ENCODE measurements at places on chromosomes 7 and 10.

DNA sequence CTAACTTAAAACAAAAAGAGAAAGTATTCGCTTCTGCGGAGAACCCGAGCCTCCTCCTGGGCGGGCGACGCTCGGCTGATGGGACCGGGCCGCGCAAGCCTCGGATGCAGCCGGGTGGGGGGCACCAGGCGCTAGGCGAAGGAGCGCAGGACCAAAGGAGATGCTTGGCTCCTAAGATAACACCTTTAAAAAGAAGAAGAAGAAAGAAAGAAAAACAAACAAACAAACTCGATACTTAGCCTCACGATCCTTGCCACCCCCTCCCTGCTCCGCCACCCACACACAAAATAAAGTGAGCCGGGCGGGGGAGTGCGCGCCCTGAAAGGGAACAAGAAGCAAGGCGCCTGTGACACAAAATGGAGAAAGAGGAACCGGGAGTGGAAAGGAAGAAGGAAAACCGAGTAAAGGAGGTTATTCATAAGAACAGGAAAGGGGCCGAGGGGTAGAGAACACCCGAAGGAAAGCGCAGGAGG is 34.0 kb upstream of the EBLN1 start:
- DNase-seq: peak; percentile 64

- DNase-seq: no peak
Measured at GRCh38 chr10:106360870-106361269, 803.6 kb downstream of the SORCS1 start.

- DNase-seq: no peak
Measured at GRCh38 chr7:101198476-101198875, 2.4 kb downstream of the MOGAT3 start.

DNA sequence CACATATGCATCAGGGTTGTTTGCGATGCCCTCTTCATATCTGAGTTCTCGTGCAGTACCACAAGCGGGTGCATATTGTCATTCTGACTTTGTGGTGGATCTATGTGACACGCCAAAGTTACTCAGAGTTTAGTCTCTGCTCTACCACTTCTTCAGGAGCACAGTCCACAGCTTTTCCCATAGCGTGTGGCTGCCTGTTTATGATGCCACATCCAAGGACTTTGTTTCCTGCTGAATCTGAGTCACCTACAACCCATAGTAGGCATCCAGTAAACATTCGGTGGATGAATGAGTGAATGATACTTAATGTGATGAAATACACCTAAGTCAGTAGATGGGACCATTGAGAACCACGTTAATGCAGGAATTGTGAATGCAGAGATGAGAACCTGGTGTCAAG is 15.0 kb downstream of the ADRA2A start:
- DNase-seq: no peak

DNA sequence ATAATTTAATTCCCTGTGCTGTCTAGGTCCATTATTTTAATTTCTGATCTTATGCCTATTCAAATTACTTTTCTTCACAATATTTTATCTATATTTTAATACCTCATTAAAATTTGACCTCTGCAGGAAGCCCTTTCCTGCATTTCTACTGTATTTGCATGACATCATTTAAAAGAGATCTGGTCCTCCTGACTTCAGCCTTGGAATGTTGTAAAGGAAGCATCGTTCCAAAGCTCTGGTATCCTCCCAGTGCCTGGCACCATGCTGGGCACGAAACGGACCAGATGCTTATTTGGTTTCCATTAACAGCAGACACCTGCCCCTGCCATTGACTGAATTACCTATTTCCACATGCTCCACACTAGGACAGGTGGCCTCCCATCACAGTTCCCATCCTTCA is 247.5 kb downstream of the KLF6 start:
- no peak for DNase-seq

DNA sequence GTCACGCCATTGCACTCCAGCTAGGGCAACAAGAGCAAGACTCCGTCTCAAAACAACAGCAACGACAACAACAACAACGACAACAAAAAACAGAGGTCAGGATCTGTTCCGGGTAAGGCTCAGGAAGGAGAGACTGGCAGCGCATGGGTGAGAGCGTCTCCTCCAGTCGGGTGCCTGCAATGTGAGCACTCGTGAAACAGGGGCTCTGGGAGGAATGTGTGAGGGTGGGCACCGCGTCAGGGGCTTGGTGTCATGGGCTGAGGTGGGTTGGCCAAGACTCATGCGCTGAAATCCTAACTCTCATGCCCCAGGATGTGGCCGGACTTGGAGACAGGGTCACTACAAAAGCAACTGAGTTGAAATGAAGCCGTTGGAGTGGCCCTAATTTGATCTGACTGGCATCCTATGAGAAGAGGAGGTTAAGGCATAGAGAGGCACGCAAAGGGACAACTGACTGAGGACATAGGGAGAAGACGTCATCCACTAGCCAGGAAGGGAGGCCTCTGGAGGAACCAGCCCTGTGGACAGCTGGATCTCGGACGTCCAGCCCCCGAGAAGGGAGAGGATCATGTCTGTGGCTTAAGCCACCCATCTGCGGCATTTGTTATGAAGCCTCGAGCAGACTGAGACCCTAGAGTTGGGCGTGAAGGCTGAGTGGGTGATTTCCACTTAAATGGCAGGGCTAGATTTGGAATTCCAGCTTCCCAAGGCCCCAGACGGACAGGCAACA is 241.5 kb upstream of the PITRM1 start:
- DNase-seq: no peak

- DNase-seq: peak; percentile 41
Measured at GRCh38 chr10:22666287-22667092, 47.9 kb downstream of the PIP4K2A start.

DNA sequence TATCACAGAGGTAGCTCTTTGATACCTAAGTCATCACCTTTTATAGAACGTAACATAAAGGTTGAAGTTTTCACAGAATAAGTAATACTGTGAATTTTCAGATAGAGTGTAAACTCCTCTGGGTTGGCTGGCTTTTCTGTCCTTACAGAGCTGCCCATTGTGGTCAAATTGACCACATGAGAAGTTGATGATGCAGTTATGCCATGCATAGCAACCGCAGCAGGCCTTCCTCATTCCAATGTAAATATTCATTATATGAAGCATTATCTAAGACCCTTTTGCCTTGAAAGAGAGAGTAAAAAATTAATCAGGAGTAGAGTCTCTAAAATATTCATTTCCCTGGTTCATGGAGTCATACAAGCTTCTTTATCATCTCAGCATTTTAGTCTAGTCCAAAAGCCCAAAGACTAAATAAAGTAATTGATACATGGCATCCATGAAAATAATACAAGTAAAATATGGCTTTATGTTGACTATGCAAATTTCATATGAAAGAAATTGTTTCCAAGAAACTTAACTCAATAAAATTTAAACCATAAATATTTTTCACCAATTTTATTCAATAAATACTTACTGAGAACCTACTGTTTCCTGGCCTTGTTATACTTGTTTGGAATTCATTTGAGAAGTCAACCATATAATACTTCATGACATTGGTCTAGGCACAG is 516.4 kb downstream of the PCDH15 start:
- DNase-seq: no peak

DNA sequence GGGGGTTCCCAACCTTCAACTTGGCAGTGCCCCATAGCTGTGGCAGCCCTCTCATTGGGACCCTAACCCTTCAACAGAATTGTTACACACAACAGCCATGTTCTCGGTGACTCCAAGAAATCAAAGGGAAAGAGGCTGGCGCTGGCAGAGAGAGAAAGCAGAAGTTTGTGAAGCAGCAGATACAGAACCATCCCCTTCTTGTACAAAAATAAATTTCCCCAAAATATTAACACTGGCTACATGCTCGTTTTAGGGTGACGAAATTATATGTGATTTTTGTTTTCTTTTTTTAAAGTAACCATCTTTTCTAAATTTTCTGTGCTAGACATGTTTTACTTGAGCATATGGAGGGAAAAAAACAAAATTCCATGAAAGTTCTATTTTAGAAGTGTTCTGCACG is 45.2 kb upstream of the SAMD8 start:
- DNase-seq: no peak

All from activated CD4-positive, alpha-beta T cell treated with anti-CD3 and anti-CD28 coated beads for 1 hour (primary cell).